Fibroblast of mammary gland (primary cell): ENCODE measurements at places on chromosomes 6 and 20.

- peak; percentile 75 for DNase-seq
These were observed 18.5 kb downstream of the POM121L2 start for GRCh38 chr6:27293436-27294098.

DNA sequence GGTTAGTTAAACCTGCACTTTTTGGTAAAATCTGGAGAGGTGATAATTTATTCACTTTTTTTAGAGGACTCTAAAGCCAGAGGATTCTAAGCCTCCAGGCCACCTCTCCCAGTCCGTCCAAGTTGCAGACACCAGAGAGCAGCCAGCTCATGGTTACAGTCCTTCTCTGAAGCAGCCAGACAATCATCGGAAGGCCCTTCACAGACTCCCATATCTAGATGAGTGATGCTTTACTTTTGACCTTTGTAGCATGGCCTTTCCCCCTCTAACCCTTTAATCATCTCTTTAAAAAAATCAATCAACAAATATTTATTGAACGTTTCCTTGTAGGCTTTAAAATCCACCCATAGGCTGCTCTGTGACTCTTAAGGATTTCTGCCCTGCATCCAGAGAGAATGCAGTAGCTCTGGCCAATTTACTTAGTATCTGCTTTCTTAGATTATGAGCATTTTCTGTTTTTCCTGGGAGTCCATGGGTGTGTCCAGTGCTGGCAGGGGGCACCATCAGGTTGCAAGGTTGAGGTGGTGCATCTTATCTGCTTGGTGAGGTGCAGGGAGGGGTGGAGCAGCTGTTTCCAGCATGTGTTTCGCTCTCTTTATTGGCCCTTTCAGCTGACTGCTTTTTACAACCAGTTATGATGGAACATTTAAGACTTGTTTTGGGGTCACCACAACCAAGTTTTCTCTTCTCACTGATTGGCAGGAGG, 58.6 kb downstream of the JARID2 start:
- no peak for DNase-seq

GRCh38 chr6:147879031-147879580, 370.6 kb downstream of the SAMD5 start:
- no peak for DNase-seq

DNA sequence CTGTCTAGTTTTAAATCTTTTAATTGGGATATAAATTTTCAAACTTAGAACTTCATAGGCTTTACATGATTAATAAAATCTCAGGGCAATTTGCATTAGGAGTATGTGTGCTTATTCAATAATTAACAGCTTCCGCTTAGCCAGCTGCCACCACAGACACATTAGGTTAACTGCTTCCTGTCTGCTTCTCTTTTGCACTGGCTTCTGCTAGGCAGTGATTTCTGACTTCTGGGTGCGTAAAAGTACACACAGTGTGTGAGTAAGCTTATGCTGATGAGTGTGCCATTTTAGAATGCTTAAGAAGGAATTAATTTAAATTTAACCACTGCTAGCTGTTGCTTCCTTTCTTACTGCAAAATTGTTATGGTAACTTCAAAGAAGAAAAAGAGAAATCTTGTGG, 73.9 kb downstream of the F13A1 start:
- no peak for DNase-seq

GRCh38 chr6:34027445-34027936, 118.4 kb downstream of the GRM4 start:
- DNase-seq: peak; percentile 11

GRCh38 chr6:69138893-69139494, 503.9 kb downstream of the ADGRB3 start:
- no peak for DNase-seq

DNA sequence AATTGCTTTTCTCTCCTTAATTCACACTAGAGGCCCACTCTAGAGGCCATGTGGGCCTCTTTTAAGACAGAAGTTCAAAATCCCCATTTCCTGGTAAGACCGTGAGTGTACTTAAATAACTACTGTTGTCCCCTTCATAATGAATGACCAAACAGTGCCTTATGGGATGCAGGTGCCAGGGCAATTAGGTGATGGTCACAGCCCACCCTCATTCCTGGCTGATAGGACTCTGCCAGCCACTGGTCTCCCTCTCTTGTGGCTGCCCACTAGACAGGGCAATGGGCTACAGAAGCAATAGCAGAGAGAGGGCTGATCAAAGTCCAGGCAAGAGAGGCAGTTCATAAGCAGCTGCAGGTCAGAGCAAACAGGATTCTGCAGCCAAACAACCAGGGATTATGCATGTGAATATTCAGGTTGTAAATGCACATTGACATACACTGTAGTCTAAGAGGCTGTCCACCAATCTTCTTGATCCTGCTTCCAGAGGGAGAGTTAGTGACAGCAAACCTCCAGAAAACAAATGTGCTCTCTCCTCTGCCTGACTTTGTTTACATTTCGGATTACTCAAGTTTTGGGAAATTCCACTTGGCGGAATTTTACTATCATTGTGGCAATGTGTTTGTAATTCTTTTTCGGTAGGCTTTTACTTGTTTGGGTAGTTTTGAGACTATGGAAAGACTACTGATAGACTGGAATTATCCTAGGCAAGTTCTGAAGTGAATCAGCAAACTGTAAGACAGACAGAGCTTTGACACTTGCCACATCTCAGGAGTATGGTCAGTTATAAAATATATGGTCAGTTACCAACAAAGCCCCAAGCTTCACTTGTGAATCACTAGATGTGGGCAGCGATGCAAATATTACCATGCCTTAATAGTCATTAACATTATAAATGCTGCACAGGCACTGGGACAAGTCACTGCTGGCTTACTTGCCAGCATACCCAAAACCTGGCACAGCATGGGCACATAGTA, 12.8 kb downstream of the PTPRK start:
- peak; percentile 65 for DNase-seq

DNA sequence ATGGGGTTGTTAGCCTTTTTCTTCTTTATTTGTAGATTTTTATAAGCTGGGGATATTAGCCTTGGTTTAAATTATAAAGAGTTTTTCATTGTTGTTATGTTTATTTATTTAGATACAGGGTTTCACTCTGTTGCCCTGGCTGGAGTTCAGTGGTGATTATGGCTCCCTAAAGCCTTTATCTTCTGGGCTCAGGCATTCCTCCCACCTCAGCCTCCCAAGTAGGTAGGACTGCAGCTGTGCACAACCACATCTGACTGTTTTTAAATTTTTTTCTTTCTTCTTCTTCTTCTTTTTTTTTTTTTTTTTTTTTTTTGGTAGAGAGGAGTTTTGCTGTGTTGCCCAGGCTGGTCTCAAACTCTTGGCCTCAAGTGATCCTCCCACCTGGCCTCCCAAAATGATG, 80.9 kb downstream of the UBE3D start:
- DNase-seq: no peak

- no peak for DNase-seq
These were observed 39.5 kb downstream of the UBE2V1 start for GRCh38 chr20:50073500-50073899.

DNA sequence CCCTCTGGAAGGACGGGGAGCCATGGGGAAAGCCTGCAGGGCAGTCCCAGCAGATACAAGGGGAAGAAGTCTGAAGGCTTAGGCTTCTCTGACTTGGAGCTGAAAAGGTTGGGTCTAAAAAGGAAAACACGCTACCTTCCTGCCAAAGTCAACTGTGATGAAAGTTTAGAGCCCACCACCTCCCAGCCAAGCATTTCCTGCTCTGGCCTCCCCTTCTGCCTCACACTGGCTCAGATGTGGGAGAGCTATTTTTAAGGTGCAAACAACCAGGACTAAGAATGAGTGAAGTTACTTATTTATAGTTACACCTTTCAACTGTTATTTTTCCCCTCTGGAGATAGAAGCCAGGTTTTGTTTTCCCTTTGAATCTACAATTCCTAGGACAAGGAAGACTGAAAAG, 21.2 kb downstream of the NEDD9 start:
- no peak for DNase-seq

- DNase-seq: peak; percentile 66
These were observed 649.7 kb upstream of the GJE1 start for GRCh38 chr6:141482796-141483597.

GRCh38 chr6:73548458-73549446, 27.9 kb upstream of the EEF1A1 start:
- DNase-seq: peak; percentile 2

GRCh38 chr6:169880516-169880915, 129.1 kb downstream of the ERMARD start:
- no peak for DNase-seq

GRCh38 chr6:166584155-166584554, 2.3 kb downstream of the RAMACL start:
- no peak for DNase-seq

DNA sequence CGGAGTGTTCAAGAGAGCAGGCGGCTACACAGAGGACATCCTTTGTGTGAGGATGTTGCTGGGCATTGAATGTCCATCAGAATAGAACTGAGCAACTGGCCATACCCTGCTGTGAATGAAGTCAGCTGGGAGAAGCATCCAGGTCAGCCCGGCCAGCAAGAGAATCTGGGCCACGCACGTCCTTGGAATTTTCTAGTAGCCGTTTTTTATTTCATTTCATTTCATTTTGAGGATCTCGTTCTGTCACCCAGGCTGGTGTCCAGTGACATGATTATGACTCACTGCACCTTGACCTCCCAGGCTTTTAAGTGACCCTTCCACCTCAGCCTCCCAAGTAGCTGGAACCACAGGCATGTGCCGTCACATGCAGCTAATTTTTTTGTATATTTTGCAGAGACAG, 97.9 kb downstream of the SSR1 start:
- peak; percentile 58 for DNase-seq

- no peak for DNase-seq
These were observed 1090.3 kb upstream of the CITED2 start for GRCh38 chr6:140464720-140465119.

GRCh38 chr20:31695849-31696804, 26.5 kb downstream of the BCL2L1 start:
- peak; percentile 92 for DNase-seq

GRCh38 chr20:45311589-45312211, 3.6 kb upstream of the MATN4 start:
- DNase-seq: peak; percentile 45

DNA sequence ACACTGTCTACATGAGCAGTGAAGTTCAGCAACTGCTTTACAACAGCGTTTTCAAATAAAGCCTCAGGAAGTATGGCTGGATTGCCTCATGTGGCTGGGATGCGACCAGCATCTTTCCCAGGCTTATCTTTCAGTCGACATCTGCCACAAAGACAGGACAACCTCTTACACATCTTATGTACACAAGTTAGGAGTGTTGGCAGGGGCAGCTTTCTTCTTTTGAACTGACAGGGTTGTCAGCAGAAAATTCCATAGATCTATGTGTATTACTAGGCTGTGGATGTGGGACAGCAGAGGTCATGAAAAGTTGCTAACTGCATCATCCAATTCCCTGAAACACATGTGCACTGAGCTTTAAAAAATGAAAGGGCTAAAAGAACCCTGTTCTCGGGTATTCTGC, 48.1 kb downstream of the PLAGL1 start:
- DNase-seq: no peak

GRCh38 chr6:53986165-53986720, 125.0 kb upstream of the MLIP start:
- peak; percentile 74 for DNase-seq

DNA sequence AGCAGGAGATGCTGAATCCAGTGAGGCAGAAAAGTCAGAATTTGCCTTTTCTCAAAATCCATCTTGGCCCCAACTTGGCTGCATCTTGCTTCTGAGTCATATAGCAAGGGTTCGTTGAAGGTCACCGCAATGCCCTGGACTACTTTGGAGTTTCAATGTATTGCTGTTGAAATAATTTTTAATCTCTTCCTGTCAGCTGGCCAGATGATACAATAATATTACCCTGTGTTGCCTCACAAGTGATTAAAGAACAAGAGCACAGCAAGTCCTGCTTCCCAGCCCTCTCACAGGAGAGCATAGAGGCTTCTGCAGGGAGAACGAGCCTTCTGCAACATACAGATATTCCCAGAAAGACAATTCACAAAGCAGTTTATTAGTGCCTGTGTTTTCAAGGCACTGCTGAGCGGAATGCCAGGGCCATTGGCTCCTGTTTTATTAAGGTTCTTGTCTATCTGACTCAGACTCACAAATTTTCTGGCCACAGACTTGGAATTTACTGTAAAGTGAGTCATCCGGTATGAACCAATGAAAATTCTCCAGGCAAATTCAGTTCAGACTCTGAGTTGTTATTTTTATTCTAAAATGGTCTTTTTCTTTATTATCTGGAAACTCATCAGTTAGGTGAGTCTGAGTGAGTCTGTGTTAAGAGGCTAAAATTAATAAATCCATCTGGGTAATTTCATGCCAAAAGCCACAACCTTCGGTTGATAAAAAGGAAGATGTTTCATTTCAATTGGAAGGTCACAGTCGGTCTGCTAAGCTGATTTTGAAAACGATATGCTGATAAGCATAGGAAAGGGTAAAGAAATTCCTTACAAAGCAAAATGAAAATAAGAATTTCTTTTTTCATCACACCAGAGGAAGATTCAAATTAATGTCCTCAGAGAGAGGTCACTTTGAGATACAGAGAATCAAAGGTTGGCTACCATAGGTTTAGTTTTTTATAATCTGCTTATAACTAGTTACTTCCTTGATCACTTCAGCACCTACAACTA, 289.4 kb upstream of the STXBP5 start:
- peak; percentile 97 for DNase-seq

DNA sequence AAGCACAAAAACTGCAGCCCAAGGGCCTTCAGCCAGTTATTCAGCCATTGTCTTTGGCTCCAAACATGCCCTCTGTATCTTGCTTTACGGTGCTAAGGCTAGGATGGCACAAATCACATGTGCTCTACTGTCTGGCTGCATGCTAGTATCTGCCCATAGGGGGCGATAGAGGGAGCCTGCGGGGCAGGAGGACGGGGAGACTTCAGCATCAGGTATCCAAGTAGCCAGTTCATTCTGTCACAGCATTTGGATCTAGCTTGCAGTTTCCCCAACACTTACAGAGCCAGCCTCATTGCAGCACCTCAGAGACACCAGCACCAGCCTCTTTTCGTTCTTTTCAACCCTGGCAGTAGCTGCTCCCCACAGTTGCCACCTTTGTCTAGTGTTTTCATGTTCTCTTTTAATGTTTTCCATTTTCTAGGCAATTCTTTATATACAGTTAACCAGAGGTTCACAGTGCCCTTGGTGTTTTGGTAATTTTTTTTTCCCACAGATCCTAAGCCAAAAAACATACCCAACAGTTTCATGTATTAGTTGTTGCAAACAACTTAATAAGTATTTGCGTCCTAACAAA, 705.9 kb downstream of the PTPRT start:
- no peak for DNase-seq
